Cardiac septum (tissue), 1 donor: ENCODE measurements at places on chromosomes 16 and 17.

DNA sequence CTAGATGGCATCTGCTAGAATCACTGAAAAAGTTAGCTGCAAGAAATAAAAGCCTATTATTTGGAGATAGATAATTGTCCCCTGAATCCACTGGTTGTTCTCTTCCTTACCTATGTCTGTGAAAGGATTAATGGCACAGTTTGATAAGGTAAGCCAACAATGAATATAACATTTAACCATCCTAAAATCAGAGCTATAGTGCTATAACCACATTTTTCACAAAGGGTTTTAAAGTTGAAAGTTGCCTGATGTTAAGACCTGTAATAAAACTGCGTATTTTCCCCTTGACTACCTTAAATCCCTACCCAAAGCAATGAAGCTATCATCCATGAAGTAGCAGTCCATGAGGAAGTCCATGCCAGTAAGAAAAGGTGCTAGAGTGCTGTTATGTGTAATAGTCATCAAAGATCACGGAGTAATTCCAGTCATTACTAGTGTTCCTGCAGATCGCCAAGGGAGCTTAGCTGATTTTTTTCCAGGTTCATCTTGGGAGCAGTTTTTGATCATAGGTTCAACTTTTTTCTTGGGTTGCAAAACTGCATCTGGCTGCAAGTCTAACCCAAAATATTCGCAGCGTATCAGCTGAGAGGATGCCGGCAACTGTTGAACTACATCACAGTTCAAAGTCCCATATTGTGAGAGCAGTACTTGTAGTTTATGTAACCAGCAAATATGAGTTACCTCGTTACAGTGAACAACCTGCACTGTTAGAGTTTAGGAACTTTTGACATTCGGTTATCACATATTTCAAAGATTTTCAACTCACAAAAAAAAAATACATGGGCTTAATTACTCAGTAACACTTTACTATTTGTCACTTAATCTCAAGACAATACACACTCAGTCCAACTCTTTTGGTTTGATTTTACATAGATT is 18.2 kb upstream of the RSL1D1 start:
- DNase-seq = no peak

DNA sequence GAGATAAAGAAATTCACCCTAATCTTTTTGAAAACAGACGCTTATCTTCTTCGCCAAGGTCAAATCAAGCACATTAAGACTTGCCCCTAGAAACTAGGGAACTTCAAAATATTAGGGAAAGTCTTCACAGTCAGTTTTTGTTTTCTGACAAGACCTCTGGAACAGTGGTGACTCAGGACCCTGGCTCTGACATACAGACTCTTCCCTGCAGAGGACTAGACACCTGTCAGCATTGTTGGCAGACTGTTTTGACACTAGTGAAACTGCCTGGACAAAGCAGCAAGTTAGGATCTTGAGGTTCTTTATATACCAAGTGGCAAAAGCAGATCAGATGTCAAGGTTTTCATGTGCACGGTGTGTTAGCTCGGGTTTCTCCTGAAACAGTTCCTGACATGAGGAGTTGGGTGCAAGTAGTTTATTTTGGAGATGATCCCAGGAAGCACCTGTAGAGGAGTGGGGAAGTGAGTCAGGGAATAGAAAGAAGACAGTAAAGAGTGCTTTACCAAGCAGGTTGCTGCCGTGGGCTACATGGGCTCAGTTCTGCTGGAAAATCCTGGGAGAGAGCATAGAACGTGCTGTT is 182.0 kb upstream of the IRX5 start:
- DNase-seq = no peak

GRCh38 chr16:76228546-76229146 is 48.6 kb upstream of the CNTNAP4 start:
- DNase-seq = no peak

DNA sequence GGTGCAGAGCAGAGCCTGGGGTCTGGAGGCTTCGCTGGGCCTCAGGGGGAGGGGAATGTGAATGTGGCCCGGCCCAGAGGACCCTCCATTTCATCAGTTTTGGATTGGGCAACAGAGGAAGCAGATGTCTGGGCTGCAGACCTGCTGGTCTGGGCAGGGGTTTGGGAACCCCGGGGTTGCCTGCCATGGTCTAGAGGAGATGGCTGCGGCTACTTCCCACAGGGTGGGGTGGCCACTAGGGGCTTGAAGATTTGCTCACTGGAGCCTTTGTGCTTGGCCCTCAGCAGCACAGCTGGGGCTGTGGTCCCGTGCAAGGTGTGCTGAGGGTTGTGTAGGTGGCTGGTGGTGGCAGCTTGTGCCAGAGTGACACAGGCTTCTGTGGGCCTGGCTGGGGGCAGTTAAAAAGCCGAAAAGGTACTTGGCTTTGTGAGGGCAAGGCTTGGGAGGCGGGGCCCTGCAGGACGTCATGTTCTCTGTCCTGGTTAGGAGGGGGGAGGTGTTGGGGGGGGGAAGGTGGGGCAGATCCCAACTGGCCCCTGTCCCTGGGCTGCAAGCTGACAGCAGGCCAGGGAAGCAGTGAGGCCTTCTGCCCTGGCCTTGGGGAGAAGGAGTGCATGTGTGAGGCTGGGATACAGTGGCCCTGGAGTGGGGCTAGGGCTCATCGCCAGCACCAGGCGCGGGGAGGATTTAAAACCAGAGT is 98.0 kb downstream of the KPNA2 start:
- DNase-seq = no peak

- DNase-seq = no peak
These were observed 21.5 kb downstream of the CCL4 start for GRCh38 chr17:36124879-36125824.
